ENCODE measurements at places on chromosomes 4 and X.

DNA sequence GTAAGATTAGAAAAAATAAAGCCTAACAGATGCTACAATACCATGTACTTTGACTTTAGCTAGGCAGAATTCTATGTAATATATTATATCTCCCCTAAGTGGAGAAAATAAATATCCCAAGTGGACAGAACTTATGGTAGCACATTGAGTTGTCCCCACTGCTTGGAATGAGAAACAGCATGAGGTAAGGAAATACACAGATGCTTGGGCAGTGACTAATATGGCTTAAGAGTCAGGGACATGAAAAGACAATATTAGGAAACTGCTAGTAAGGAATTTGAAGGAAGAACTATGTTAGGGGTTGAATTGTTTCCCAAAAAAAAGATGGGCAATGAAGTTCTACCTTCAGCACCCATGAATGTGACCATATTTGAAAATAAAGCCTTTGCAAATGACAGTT lies 2265.1 kb downstream of the PCDH7 start:
- DNase-seq: no peak

GRCh38 chrX:69161786-69162349 lies 3.4 kb downstream of the PJA1 start:
- DNase-seq: no peak

GRCh38 chr4:119564106-119564505 lies 64.5 kb downstream of the PDE5A start:
- no peak for DNase-seq

DNA sequence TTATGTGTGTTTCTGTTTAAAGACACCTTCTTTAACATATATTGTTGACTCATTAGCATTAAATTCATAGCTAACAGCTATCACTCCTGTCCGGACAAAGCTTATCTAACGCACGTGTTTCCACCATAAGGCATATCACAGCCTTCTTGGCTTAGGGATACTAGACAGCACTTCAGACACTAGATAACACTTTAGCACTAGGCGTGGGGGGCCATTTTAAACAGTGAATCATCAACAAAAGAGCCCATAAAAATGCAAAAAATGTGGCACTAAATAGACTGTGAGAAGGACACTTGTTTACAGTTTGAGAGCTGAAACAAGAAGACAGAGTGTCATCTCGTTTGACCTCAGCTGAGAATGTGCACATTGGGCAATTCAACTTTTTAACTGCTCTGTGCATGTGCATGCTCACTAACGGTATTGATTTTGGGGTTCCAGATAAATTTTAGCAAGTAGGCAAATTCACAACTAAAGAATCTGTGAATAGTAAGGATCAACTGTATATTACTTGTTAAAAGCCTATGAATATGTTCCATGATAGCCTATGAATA lies 58.9 kb upstream of the RAI2 start:
- DNase-seq: no peak

DNA sequence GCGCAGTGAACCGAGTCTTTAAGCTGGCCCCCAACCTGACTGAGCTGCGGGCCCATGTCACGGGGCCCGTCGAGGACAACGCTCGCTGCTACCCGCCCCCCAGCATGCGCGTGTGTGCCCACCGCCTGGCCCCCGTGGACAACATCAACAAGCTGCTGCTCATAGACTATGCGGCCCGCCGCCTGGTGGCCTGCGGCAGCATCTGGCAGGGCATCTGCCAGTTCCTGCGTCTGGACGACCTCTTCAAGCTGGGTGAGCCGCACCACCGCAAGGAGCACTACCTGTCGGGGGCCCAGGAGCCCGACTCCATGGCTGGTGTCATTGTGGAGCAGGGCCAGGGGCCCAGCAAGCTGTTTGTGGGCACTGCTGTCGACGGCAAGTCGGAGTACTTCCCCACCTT lies 2.2 kb downstream of the PLXNA3 start:
- DNase-seq: no peak

GRCh38 chrX:47187106-47187677 lies 6.4 kb upstream of the UBA1 start:
- DNase-seq: no peak

GRCh38 chrX:123455693-123456092 lies 271.6 kb downstream of the GRIA3 start:
- no peak for DNase-seq

- no peak for DNase-seq
These were observed 143.6 kb downstream of the ZAR1 start for GRCh38 chr4:48633657-48634056.
